ENCODE measurements at places on chromosomes 4 and X. TPM values are rescaled to one million over a fixed set of nuclear protein-coding genes. Genes with fewer than 3 reads are reported as not detected.
A peak's percentile ranks its signal among the peaks of the same experiment; 100 is the strongest.

DNA sequence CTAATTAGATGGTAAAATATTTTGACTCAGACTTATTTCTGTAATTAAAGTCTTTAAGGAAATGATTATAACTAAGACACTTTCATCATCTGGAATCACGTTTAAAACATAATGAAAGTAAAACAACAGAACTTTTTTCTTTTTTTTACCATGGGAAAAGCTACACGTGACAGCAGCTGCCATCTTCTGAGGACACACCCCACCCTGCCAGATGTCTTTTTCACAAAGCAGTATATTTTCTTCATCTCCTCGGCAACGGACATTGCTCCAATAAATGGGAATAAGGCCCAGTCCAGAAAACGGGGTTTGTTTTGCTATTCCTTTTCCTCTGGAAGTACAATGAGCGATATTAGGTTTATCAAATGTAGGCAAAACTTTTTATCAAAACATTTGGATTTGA is 17.5 kb downstream of the PRSS12 start:
- no peak for DNase-seq

GPRASP3 gene
- total RNA-seq: 4.5 TPM

GRCh38 chrX:55135171-55135570 is 46.4 kb downstream of the PAGE2 start:
- no peak for DNase-seq

DNA sequence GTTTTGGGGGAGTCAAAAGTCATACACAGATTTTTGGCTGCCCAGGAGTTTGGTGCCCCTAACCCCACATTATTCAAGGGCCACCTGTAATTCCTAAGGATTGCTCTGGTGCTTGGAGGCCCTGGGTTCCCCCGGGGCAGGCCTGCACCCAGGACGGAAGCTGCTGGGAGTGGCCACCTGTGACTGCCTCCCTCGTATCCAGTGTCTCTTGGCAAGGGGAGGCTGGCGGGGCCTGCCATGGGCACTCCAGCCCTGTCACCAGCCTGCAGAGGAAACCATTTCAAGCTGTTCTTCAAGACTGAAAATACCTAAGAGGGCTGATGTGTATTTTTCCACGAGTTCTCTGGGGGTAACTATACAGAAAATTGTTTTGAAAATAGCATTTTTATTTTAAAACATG is 24.5 kb upstream of the GPR78 start:
- DNase-seq: no peak

- DNase-seq: no peak
These were observed 285.9 kb downstream of the GBA3 start for GRCh38 chr4:22978656-22979055.

- DNase-seq: no peak
These were observed 22.7 kb upstream of the YTHDC1 start for GRCh38 chr4:68372588-68372987.

MORC4 gene
- 13.0 TPM for total RNA-seq

- no peak for DNase-seq
These were observed at the start of gene CLDN22 for GRCh38 chr4:183320211-183321059. CLDN22 (minus strand) TSS chr4:183320276; CDS start chr4:183320218, 58 bp downstream.

DNA sequence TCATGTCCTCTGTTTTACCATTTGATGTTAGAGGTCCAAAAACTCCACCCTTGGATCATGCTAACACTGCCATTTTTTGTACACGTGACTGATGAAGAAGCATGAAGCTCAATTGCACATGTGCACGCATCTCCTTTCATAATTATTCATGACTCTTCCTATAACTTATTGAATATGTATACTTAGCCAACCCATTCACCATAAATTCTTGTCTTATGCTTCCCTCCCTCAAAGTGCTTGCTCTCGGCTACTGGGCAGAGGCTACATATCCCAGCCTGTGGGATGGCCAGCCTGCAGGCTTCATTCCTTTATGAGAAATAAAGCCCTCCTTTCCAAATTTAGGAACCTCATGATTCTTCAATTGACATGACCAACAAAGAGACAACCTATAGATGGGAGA is 17.5 kb upstream of the BMP15 start:
- no peak for DNase-seq

DNA sequence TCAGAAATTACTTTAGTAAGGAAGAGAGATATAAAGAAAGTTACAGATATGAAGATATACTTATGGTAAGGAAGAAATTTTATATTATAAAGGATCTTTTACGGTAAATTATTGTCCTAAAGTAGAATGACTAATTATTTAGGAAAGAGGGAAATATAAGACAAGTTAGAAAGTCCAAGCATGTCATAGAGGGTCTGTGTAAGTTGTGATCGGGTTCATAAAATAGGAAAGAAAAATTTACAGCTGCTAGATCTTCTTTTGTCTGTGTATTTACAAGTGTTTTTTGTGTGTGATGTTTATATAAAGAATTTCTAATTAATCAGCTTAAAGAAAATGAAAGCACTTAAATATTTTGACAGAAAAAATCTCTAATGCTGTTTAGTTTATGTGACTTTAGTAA is 1054.9 kb upstream of the DIAPH2 start:
- DNase-seq: no peak

DNA sequence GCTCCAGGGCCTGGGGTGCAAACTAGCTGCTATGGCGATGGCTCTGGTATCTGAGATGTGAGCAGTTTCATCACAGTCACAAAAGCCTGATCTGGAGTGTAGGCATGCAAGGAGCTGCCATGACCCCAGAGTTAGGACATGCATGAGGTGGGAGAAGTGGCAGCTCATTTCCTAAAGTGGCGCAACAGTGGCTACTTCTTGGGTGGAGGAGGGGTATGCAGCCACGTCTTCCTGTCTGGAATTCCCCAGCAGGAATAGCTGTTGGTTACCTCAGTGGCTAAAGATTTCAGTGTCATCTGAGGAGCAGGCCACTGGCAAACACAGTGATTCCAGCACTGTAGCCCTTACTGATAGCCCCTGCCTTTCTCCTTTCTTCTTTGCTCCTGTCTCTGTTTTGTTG is 1382.5 kb downstream of the C4orf33 start:
- DNase-seq: no peak

DNA sequence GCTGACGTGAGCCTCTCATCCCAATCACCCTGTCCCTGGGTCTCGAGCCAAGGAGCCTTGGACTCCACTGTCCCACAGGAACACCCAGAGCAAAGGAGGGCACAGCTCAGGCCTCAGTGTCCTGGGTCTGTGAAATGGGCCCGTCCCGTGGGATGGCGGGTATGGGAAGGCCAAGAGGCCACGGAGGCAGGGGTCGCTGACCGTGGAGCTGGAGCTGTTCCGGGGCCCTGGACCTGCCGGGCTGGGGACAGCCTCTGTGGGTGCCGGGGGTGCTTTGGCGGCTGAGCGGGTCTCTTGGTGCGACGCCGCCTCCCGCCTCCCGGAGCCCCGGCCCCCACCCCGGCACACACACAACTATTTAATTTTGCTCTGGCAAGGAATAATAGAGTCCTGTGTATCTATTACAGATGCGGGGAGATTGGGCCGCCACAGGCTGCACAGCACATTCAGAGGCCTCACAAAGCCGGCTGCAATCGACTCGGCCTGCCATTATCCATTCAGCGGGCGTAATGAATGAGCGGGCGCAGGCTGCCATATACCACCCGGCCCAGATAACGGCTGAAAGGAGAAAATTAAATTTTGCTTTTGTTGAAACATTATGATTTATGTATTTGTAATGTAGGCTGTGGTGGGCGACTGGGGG is 83.9 kb upstream of the NKX1-1 start:
- DNase-seq: no peak

CT55 gene
- total RNA-seq: not detected

COL4A5 gene
- 19.4 TPM for total RNA-seq

NEIL3 gene
- not detected for total RNA-seq

GRCh38 chr4:7933651-7934510 is 5.8 kb downstream of the AFAP1 start:
- peak; percentile 49 for DNase-seq

HPSE gene
- 0.55 TPM for total RNA-seq

SPANXB1 gene
- not detected for total RNA-seq

GRCh38 chr4:99828477-99828876 is 11.8 kb downstream of the DAPP1 start:
- no peak for DNase-seq

GRCh38 chrX:13051529-13052172 is 7.2 kb upstream of the FAM9C start:
- no peak for DNase-seq

DNA sequence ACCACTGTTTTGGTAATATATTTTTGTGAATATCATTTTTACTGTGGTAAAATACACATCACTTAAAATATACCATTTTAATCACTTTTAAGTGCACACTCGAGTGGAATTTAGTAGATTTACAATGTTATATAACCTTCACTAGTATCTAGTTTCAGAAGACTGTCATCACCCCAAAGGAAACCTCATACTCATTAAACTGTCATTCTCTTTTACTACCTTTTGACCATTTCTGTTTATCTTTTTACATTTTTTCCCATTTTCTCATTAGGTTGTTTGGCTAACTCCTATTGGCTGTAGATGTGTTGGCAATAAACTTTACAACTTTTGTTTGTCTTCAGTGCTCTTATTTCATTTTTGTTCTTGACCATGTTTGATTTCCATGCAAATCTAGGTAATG is 1168.3 kb upstream of the PCDH7 start:
- no peak for DNase-seq

- DNase-seq: no peak
These were observed 18.2 kb upstream of the TNIP3 start for GRCh38 chr4:121182296-121182695.

SPRY1 gene
- total RNA-seq: 37.6 TPM

CSAG3 gene
- total RNA-seq: not detected

GAGE12H gene
- total RNA-seq: not detected

DNA sequence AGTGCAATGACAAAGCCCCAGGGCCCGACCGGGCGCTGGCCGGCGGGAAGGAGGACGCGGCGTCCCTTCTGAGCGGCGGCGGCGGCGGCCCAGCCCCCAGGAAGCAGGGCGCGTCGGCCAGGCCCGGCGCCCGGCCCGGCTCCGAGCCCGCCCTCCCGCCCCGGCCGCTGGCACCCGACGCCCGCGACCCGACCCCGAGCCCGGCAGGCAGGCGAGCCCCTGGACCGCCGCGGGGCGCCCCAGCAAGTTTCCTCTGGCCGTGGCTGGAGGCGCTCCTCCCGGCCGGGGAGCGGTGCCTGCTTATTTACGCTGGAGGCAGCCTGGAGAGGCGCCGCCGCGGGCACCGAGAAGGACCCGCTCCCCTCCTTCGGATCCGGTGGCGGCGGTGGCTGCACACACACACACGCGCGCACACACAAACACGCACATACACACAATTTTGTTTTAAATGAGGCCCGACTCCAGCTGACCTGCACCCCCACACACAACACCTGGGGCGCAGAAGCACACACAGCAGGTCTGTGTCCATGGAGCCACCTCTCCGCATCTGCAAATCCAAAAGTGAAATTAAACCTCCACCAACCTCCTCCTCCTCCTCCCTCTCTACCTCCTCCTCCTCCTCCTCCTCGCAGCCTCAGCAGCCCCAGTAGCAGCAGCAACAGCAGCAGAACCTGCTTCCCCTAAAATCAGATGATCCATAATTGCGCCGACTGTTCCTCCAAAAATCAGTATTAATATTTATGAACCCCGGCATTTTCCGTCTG is 669 bp downstream of the IRF2 start:
- no peak for DNase-seq

MTMR8 gene
- total RNA-seq: 4.3 TPM

DNA sequence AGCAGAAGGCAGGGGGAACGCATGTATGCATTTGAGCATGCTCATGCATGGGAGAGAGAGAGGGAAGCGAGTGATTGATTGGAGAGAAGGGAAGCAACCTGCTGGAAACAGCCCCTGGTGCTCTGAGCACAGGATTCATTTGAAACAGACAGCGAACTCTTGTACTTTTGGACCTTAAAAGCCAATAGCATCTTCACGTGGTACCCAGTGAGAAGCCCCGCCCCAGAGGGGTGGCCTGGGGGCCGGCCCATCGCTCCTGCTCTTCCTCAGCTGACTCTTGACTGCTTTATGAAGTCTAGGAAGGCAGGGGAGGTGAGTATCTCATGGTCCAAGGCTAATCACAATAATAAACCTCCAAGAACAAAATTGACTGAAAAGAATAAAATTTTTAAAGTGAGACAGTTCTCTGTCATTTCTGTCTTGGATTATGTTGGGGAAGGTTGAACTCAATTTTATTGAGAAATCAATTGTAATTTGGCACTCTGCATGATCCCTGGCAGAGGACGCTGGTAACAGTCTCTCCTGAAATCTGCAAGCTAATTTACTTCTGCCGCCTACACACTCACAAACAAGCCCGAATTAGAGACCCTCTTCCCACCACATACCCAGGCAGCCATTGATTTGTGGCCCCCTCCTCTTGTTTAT is 168.2 kb upstream of the PPARGC1A start:
- DNase-seq: no peak

CCDC149 gene
- 16.8 TPM for total RNA-seq

PJA1 gene
- 21.8 TPM for total RNA-seq

GRCh38 chr4:48739560-48740019 is 40.5 kb downstream of the FRYL start:
- no peak for DNase-seq

- peak; percentile 36 for DNase-seq
These were observed 59.2 kb downstream of the NBDY start for GRCh38 chrX:56788229-56788628.

- no peak for DNase-seq
These were observed 5.9 kb downstream of the ZAR1 start for GRCh38 chr4:48495941-48496340.

DNA sequence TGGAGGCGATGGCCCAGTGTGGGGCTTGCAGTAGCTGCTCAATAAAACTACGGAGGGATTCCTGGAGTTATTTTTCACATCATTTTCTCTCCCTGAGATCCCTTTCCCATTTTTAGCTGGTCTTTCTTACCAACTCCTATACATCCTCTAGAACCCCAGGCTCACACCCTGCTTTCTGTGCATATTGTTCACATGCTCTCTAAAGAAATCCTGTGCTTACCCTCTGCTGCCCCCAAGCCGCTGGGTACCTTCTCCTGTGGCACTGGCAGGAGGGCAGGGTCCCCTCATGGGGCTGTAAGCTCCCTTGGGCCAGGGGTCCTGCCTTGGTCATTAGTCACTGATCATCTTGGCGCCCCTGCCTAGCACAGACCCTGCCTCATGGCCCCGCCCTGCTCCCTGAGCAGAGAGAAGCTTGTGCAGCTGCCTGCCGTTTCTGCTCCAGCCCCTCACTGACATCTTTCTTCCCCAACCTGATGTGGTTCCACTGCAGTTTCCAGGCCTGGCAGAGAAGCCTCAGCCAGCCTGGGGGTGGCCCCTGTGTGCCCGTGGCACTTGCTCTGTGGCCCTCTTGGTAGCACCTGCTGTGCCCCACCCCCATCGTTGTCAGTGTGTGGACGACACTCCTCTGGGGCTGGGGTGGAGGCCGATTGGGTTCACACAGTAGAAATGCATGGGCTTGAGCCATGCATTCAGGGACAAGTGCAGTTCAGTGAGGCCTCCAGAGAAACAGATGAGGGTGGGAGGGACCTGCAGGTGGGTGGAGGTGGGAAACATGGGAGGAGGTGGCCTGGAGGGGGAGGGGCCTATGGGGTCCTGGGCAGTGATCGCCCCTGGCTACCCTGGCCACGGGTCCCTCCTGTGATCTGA is 69.5 kb downstream of the WFS1 start:
- no peak for DNase-seq

GRCh38 chrX:48002929-48003328 is 860 bp downstream of the ZNF182 start:
- DNase-seq: no peak

- no peak for DNase-seq
These were observed 148.8 kb downstream of the PDE5A start for GRCh38 chr4:119479835-119480234.

ASB5 gene
- 14.3 TPM for total RNA-seq
